ENCODE measurements at places on chromosomes 1 and 21.
A peak's percentile ranks its signal among the peaks of the same experiment; 100 is the strongest.

DNA sequence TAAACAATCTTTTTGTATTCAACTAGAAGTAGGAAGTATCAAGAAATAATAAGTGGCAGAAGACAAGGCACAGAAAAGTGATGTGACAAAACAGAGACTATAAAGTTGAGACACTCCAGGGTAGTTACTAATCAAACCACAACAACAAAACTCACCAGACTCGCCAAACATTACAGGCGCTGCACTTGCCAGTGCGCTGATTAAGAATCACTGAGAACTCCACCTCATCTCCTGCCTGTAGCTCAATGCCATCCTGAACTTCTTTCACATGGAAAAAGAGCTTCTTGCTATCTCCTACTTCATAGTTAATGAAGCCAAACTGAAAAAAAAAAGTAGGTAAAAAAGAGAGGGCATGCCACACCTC is 2.8 kb upstream of the NRAS start:
- no peak for DNase-seq

DNA sequence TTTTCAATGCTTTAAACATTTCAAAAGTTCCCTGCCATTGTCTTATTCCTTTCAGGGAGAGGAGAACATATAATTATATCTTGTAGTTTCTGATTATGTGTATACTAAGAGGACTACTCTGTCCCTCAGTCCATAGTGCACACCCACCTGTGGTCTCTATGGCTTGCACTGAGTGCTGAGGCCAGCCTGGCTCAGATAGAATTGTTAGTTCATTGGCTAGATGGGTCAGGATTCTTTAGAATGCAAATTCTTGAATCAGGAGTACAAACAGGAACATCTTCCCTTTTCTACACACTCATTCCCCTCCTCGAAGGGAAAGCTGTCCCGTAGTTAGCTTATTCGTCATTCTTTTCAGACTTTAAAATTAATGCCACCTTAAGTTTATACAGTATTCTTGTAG is 8.2 kb downstream of the BACH1 start:
- DNase-seq: no peak

DNA sequence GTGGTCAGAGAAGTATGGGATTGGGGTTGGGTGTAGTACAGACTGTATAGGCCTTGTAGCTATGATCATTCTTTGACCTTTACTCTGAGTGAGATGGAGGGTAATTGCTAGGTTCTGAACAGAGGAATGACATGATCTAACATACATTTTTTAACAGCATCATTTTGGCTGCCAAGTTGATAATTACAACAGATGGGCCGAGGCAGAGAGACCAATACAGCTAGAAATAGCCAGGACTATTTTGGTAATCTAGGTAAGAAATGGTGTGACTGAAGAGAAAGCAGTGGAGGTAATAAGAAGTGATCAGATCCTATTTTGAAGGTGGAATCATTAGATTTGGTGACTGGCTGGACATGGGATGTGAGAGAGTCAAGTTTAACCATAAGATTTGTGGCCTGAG is 43.5 kb downstream of the RPAP2 start:
- no peak for DNase-seq

DNA sequence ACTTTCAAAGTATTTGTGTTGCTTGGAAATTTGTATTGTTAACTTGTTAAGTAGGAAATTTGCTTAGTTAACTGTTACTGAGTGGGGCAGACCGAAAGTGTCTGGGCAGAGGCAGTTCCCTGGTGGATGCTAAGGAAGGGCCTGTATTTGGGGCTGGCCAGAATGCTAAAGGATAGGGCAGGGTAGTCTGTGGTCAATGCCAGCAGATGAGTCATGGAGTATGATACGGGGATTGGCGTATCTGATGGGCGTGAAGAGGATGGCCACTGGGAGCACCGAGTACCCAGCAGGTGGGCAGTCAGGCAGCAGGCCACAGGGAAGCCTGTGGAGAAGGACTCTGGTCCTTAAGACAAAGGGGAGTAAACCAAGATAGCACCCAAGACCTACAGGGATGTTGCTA is 46.6 kb upstream of the SCAF4 start:
- no peak for DNase-seq

- DNase-seq: no peak
Observed at GRCh38 chr1:213067352-213067751, 16.3 kb downstream of the RPS6KC1 start.

DNA sequence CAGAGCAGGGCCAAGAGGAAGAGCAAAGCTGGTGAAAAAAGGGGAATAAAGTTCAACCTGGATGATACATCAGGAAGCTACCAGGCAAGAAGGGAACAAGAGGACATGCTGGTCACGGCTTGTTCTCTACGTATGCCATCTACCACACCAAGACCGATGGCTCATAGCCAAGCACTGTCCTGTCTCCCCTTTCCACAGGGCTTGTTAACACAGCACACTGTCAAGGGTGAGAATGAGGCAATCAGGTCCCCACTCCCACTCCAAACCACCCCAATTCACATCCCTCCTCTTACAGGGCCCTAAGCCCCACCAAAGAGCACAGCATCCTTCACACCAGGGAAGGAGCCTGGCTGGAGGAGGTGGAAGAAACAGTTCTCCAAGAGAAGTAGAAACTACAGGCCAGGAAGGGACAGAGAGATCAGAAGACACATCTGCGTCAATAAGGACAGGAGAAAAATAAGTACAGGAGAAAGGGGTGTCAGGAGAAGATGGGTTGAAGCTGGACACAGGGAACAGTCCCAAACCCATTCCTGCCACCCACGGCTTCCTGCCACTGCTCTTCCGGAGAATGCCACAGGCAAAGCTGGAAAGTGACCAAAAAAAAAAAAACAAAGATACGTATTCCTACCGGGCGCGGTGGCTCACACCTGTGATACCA is 923 bp upstream of the SHC1 start:
- DNase-seq: no peak

- DNase-seq: no peak
Observed at GRCh38 chr1:201496296-201496690, 10.6 kb downstream of the CSRP1 start.

- peak; percentile 43 for DNase-seq
Observed at GRCh38 chr1:221567859-221568507, 173.9 kb downstream of the DUSP10 start.

DNA sequence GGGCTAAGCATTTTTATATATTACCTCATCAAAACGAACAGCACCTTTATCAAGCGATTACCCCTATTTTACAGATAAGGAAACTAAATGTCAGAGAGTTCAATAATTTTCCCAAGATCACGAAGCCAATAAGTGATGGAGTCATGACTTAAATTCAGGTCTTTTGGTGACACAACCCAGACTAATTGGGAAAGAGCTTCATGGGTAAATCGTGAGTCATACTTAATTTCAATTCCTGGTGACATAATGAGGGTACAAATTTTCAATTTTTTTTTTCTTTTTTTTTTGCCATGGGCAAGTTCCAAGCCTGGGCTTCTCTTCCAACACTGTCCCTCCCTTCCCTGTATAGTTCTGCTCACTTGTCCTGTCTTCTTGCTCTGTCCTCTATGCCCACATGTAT is 30.1 kb upstream of the IL10 start:
- DNase-seq: no peak

GRCh38 chr1:196732526-196732925 is 42.1 kb upstream of the CFHR3 start:
- no peak for DNase-seq

GRCh38 chr1:224626042-224626441 is 9.9 kb downstream of the CNIH3 start:
- DNase-seq: no peak

- DNase-seq: no peak
Observed at GRCh38 chr21:27681841-27682240, 715.0 kb upstream of the ADAMTS5 start.

DNA sequence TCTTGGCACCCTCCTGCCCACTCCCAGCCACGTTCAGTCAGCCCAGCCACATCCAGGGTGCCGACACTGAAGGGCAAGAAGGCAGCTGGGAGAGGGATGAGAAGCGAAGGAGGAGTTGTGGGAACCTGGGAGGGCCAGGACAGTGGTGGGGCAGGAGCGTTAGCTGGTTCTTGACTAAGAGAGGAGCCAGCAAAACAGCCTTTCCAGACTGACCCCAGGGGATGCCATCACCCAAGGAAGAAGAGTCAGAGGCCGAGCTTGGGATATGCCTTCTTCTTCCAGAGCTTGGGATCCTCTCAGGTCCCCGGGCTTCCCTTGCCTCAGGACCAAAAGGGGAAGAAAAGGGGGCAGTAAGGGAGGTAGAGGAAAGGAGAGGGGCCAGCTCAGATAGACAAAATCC is 7.2 kb downstream of the INKA2 start:
- DNase-seq: no peak

- no peak for DNase-seq
Observed at GRCh38 chr1:155166051-155166470, 7.0 kb downstream of the KRTCAP2 start.

DNA sequence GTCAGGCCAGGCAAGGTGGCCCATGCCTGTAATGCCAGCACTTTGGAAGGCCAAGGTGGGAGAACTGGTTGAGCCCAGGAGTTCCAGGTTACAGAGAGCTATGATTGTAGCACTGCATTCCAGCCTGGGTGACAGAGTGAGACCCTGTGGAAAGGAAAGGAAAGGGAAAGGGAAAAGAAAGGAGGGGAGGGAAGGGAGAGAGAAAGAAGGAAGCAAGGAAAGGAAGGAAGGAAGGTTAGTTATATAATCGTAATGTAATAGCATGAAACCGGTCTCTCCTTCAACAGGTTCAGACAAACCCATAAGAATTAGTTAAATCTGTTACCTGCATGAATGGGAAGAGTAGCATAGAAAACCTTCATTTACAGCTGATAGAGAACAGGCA is 1.2 kb upstream of the PAQR7 start:
- DNase-seq: no peak

GRCh38 chr1:153360190-153360589 is 2.5 kb downstream of the S100A9 start:
- no peak for DNase-seq

Measured in HL-60 (cell line).